ENCODE measurements at places on chromosomes 1 and 21. TPM values are rescaled to one million over a fixed set of nuclear protein-coding genes. Genes with fewer than 3 reads are reported as not detected.

GRCh38 chr1:32709075-32709474, 6.5 kb upstream of the SYNC start:
- DNase-seq: no peak

GRCh38 chr1:8461351-8462110, 143.6 kb downstream of the SLC45A1 start:
- DNase-seq: no peak

DNA sequence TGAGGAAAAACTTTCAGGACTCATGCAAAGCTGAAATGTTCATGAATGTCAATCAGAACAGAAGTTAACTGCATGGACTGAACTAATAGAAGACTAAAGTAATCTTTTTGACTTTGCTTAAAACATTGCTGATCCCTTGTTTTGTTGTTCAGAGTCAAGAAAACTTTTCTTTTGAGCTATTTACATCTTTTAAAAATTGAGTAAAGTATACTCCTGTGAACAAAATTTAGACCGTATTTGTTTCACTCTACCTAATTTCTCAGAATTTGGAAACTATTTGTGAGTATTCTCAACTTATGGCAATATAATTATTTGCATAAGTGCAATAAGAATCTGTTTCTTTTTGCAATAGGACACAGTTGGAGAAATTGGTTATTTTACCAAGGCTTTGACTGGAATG, 41.1 kb downstream of the INPP5B start:
- peak; percentile 13 for DNase-seq

GRCh38 chr1:59308839-59309238, 11.9 kb downstream of the FGGY start:
- DNase-seq: no peak

GRCh38 chr1:87058343-87058649, 143.9 kb downstream of the HS2ST1 start:
- no peak for DNase-seq

Gene VANGL1
- total RNA-seq: 1.6 TPM

Gene ISG15
- 152 TPM for total RNA-seq

Gene SLC22A15
- 1.5 TPM for total RNA-seq

GRCh38 chr1:18561967-18562366, 68.7 kb upstream of the PAX7 start:
- DNase-seq: no peak

DNA sequence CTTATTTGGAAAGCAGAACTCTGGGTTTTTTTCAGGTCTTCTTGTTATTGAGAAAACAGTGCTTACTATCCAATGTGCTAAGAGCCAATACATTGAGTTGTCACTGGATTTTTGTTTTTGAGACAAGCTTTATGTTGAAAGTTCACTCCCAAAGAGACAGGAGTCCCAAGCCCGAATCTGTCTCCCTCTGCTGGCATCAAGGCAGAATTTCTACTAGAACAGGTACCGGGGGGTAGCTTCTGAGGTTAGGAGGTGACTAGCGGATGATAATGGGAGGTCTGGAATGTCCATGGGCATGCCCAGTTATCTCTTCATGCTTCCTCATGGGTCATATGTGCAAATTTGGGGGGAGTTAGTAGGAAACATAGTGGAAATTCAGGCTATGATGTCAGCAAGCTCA, 25.1 kb downstream of the ZNF124 start:
- DNase-seq: no peak

GRCh38 chr21:34511787-34512455, at the start of gene KCNE1:
TSS of gene KCNE1 (minus strand) at chr21:34512210. CDS start at chr21:34449634, 62,576 bp downstream.
- DNase-seq: no peak

Gene TMPRSS15
- total RNA-seq: not detected
